ENCODE measurements at places on chromosomes 12 and 14.

DNA sequence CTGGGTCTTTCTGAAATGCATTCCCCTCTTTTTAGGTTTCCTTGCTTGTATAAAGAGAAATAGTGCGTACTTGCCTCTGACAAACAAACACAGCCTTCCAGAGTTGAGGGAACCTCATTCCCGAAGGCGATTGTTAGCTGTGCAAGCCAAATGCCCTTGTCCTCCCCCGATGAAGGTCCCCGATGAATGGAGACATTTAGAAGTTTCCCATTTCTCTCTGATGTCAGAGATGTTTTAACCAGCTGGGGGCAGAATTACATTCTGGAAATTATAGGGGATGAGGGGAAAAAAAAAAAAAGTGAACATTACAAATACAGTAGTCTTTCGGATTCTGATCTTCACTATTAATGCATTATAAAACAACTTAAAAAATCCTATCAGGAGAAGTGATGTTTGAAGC lies 366.8 kb downstream of the VRK1 start:
- no peak for DNase-seq

- no peak for DNase-seq
Measured at GRCh38 chr12:126355346-126355745, 1290.1 kb downstream of the AACS start.

DNA sequence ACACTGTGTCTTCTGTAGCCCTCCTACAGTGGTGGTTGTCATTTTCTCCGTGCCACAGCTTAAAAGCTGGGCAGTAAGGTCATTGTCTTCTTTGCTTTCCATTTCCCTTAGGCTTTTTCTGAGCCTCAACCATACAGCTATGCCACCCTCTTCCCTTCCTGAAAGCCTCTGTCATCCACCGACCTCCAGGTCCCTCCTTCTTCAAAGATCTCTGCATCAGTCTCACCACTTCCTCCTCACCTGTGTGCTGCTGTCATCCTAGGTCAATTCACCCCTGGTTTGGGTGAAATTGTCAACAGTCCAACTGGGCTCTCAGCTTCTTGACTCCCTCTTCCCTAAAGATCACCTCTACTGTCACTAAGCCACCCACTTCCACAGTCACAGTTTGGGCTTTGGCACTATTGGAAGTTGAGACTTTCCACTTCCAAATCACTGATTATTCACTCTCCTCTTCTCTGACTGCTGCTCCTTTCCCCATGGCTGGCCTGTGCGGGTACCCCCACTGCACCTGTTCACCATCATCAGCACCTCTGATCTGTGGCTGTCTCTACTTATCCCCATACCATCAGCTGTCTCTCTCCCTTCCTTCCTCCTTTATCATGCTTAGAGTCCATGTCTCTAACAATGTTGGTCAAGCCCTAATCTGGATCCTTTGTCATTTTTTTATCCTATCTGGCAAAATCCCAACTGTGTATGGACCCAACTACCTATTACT lies 15.5 kb upstream of the TSPAN9 start:
- no peak for DNase-seq

DNA sequence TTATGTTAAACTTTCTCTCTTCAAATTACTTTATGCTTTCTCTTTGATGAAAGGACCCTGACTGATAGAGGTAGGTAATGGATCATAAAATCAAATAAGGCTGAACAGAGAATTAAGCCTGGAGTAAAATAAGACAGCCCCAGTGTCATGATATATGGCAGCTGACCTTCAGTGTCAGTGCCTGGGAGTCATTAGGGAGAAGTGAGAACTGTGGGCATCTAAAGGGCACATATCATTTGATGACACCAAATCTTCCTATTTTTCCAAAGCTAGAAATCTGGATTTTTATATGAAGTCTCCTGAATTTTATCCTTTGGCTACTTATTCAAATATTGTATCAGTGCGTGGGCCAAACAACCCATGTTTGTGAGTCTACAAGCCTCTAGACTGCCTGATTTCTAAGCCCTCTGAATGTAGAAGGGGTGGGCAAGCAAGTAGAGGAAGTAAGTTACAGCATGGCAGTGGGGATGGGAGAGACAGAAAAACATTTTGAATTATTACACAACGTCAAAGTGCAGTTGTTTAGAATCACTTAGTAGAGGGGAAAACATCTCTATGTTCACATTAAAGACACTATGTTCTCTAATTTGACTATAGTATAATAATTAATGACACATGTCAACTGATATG lies 10.0 kb downstream of the SLC39A9 start:
- DNase-seq, result no peak

All from HuH-7.5 (cell line).